ENCODE measurements at places on chromosomes 6 and 20.

GRCh38 chr20:32231847-32232246 lies 24.2 kb downstream of the POFUT1 start:
- peak; percentile 41 for DNase-seq

DNA sequence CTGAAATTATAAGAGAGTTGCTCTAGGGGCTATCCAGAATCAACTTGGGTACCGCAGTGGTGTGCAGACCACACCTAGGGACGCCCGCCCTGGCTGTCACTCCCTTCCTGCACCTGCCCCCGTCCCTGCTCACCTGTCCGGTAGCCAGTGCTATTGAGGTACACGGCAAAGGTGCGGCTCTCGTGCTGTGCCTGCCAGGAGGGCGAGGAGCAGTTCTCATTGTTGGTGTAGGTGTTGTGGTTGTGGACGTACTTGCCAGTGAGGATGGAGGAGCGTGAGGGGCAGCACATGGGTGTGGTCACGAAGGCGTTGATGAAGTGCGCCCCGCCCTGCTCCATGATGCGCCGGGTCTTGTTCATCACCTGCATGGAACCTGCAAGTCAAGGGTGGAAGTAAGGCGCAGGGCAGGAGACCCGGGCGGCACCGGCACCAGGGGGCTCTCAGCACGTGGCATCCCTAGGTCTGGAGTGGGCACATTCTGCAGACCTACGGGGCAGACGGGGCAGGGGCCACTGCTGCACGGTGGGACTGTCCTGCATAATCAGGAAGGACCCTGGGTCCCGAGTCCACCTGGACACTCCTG lies 48.6 kb downstream of the SULF2 start:
- no peak for DNase-seq

GRCh38 chr6:166591026-166591425 lies 4.5 kb upstream of the RAMACL start:
- no peak for DNase-seq

- no peak for DNase-seq
These were observed 140.8 kb downstream of the ALDH8A1 start for GRCh38 chr6:134809130-134809529.

GRCh38 chr6:13331516-13332348 lies 3.4 kb upstream of the TBC1D7 start:
- DNase-seq: no peak

- DNase-seq: no peak
These were observed 60.1 kb downstream of the PPP1R14C start for GRCh38 chr6:150202934-150203333.

DNA sequence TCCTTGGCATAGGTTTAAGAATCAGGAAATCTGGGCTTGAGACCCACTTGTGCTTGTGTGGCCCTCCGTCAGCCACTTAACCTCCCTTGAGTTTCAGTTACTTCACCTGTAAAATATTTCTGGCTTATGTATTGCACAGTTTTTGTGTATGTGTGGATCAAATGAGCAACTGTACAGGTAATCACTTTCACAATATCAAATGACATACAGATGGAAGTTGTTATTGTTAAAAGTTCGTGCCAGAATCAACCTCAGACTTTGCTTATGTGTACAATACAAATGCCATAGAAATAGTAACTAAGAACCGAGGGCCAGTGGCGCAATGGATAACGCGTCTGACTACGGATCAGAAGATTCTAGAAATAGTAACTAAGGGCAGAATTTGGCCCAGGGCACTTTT lies 65.6 kb upstream of the KIF13A start:
- DNase-seq: no peak

DNA sequence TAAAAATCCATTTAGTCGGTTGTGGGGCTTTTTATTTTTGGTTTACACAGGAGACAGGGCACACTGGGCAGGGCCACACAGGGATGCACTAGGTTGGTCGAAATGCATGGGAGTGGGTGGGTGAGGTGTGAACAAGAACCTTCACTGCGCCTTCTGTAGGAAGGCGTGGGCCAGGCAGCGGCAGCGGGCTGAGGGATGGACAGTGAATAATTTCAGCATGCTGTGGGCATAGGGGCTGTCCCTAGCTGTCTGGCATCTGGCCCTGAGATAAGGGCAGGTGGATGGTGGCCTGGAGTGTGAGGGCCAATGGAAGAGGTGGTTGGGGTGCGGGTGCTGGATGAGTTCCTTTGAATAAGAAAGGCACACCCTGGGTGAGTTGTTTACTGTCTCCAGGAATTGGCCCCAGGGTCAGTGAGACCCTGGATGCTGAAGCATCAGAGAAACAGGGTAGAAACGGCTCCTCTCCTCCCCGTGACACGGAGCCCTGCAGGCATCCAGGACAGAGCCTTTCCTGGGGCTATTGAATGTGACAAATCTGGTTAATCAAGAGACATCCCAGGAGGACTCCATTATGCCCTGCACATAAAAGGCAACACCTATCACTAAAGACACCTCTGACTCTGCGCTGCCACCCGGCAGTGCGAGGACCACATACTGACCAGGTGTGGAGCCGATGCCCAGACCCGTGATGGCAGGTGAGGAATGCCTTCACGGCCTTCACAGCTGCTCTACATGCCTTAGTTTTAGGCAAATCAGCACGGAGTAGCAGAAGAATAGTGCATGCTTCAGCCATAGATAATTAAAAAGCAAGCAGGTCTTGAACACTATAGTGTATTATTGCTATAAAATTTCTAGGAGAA lies 123.0 kb upstream of the SNX9 start:
- no peak for DNase-seq

GRCh38 chr20:8535403-8536261 lies 403.6 kb downstream of the PLCB1 start:
- DNase-seq: no peak

DNA sequence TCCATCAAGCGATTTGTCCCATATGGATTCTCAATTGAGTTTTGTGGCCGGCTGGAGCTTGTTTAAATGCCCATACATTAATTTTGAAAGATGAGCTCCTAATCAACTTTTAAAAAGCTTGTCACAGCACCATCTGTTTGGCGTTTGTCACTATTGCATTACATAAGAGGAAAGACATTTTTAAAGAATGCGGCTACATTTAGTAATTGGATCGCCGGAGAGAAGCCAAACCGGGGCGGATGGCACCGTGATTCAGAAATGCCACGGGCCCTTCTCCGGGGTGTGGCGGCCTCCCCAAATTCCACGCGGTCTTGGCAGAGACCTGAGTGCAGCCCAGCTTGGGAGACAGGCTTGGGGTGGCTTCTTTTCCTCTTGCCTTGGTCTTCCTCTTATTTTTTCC lies 67.7 kb upstream of the ZNFX1 start:
- no peak for DNase-seq

- no peak for DNase-seq
These were observed 6.1 kb upstream of the DOK5 start for GRCh38 chr20:54469293-54469692.

DNA sequence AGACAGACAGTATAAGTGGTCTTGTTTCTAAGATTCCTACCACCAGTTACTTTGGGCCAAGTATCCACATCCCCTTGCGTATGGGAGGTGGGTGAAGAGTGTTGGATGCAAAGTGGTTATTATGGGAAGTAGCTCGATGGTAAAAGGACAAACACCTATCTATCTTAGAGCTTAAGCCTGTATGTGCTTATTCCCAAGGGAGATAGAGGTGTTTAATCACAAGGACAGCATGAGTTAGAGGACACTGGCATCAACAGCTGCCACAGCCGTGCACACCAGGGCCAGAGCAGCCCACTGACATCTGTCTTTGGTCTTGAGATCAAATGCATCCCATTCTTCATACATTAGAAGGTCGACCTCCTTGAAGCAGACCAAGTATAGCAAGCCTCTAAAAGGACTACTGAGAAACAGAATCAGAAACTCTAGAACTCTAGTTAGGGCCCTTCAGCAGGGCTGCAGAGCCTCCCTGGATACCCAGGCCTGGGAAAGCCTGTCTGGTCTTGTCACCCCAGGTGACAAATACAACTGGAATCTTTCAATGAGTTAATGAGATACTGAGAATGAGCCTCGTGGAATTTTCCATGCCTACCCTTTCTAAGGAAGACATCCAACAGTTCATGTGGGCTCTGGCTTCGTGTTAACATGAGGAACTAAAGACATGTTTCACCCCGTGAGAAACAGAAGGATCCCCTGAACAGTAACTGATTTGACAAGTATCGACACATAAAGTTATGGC lies 28.7 kb downstream of the TXNDC5 start:
- no peak for DNase-seq

DNA sequence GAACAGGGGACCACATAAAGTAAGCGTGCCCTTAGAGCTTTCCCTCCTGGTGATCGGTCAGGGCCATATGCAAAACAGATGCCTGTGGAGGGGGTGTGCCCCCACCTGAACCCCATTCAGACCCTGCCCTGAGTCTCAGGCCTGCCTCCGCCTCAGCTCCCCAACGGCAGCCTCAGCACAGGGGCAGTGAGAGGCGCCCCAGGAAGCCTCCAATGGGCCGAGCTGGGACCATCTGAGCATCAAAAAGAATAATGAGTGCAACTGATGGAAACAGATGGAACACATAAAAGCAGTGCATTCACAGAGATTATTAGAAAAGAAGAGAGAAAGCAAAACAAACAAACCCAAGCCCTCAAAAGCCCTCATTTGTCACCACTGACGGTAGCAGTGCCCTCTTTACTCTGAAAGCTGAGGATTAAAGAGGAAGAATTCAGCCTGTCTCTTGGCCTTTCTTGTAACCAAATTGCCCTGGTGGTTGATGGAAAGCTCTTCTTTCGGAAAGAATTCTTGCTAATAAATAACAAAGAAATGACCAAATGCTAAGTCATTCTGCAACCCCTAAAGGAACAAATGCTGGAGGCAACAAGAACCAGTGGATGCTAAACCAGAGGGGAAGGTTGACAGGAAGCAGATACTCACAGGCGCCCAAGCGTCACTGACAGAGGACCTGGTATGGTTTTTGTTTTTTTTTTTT lies 6.8 kb downstream of the ADISSP start:
- no peak for DNase-seq

Data from activated naive CD8-positive, alpha-beta T cell treated with anti-CD3 and anti-CD28 coated beads for 36 hours (primary cell).